Mesenteric fat pad (tissue), 1 donor: ENCODE measurements at places on chromosomes 11 and 22. TPM values are rescaled to one million over a fixed set of nuclear protein-coding genes. Genes with fewer than 3 reads are reported as not detected.

DNA sequence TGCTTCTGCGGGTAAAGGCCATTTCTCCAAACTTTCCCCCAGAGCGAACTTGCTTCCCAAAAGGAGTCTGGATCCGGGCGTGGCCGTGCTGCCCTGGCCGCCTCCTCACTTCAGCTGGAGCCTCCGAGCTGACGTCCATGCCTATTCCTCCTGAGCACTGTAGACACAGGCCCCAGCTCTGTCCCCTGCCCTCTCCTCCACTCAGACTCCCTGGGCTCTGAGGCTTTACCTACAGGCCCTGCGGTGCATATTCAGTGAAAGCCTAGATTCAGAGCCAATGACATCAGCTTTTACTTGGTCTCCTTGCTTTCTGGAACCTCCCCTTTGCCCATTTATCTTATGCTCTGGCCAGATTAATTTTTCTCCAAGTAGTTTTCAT, 9.7 kb downstream of the LRP5 start:
- no peak for DNase-seq

DNA sequence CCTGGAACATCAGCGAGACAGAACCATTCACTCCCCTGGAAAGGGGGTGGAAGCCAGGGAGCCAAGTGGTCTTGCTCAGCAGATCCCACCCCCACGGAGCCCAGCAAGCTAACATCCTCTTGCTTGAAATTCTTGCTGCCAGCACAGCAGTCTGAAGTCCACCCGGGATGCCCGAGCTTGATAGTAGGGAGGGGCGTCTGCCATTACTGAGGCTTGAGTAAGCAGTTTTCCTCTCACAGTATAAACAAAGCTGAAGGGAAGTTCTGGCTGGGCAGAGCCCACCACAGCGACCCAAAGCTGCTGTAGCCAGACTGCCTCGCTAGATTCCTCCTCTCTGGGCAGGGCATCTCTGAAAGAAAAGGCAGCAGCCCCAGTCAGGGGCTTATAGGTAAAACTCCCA, 764.8 kb upstream of the LUZP2 start:
- no peak for DNase-seq

DNA sequence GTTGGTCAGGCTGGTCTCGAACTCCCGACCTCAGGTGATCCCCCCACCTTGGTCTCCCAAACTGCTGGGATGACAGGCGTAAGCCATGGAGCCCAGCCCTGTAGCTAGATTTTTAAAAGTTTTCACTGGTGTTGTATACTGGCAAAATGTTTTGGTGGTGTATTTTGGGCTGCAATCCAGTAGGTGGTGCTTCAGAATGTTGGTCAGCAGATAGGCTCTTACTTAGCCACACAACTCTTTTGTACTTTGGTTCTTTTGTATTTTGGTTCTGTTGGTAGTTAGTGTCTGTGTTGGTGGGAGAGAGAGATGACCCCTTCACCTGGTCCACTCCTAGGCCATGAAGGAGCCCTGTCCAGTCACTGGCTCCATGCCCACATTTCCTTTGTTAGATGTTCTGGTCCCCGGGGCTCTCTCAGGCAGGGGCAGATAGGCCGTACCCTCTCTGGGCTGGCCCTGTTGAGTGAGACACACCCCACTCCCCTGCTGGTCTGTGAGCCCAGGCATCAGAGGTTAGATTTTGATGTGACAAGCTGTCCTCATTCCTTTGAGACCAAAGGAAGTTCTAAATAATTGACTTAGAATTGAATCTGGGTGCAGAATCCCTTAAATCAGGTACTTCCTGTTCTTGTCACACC, 123.8 kb downstream of the DDX10 start:
- DNase-seq = no peak

- no peak for DNase-seq
Observed at GRCh38 chr11:124278261-124278660, 22.1 kb downstream of the OR8G5 start.

DNA sequence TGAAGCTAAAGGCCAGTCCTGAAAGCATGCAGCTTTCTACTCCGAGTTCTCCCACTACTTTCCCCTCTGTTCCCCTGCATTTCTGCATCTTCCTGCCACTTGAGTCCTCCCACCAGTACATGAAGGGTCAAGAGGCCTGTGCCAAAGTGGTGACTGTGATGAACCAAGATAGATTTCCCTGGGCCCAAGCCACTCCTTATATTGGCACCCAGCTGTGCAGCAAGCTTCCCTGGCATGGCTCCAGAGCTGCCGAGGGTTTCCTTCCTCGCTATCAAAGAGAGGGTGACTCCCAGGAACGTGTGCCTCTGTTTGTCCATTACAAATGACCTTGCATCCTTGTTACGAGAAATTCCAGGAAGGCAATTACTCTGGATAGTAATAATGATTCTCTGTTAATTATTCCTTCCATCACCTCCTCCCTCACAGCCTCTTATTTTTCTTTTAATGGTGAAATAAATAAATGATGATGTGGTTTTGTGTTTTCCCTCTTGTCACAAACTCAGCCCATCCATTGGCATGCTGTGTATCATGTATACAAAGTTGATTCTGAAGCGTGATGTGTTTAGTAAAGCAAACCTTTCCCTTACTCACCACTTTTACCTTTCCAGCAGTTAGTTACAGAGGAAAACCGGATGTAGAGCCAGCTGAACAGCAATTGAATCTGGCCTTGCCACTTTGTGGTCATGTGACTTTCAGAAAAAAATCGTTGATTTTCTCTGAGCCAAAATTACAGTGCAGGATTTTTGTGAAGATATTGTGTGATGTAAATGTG, 8.3 kb downstream of the SRSF8 start:
- DNase-seq = no peak

YPEL4 gene
- 0.71 TPM for total RNA-seq

- no peak for DNase-seq
Observed at GRCh38 chr11:30504468-30504867, 81.7 kb downstream of the MPPED2 start.

ABTB2 gene
- 6.1 TPM for total RNA-seq

DNA sequence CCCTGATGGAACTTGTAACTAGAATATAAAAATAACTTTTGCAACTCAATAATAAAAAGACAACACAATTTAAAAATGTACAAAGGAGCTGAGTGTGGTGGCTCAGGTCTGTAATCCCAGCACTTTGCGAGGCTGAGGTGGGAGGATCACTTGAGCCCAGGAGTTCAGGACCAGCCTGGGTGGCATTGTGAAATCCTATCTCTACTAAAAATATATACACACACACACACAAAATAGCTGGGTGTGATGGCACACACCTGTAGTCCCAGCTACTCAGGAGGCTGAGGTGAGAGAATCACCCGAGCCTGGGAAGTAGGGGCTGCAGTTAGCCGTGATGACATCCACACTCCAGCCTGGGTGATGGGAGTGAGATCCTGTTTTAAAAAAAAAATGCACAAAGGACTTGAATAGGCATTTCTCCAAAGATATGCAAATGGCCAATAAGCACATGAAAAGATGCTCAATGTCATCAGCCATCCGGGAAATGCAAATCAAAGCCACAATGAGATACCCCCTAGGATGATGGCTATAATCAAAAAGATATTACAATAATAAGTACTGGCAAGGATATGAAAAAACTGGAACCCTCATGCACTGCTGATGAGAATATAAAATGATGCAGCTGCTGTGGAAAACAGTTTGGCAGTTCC, 59.8 kb upstream of the SEPTIN5 start:
- DNase-seq = no peak

DNA sequence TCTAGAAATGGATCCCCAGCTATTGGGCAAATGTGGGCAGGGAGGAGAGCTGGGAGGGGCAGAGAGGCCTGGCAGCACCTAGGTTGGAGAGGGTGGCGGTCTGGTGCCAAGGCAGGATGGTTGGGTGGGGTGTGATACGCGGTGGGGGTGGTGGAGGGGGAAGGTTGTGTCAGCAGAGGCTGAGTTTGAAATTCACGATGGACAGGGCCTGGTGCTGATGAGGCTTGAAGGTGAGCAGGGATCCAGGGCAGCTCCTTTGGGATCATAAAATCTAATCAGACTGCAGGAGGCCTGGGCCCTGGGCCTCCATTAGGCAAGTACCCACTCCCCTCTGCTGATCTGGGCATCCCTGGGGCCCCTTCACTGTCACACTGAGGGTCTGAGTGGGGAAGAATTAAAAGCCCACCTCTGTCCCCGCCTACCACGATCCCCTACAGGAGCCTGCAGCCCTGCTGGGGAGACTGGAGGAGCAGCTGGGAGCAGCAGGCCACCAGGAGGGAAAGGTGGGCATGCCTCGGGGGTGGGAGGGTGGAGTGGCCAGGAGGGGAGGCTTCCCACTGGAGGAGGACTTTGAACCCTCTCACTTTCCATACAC, 24.0 kb downstream of the IGLL1 start:
- peak; percentile 62 for DNase-seq

DNA sequence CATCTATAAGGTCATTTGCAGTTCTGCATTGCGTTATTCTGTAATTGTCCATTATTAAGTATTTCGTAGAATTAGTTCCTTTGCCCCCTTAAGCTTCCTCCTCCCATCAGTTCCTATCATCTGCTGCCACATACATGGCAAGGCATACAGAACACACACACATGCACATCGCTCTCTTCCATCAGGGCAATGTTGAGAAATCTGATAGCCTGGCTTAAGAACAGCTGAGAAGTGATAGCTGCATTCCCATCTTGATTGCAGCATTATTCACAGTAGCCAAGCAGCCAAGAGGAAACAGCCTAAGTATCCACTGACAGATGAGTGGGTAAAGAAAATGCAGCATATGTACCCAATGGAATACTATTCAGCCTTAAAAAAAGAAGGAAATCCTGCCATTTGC, 186.8 kb upstream of the CADM1 start:
- DNase-seq = no peak

LMNTD2 gene
- 0.87 TPM for total RNA-seq

DNA sequence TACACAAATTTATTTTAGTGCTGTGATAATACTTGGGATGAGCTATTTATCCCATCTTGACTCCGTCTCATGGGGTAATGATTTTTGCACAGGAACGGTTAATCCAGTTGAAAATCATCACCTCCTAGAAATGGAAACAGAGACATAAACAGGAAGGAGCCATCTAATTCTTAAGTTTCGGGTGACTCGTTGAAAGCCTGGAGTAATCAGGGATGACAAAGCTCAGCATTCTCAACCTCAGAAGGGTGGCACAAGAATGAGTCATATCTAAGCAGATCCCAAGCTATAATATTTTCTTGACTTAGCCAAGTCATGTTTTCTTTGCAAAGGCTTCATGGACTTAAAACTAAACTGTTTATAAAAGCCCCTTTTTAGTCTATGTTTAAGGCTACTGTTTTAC, 280.8 kb upstream of the CCDC90B start:
- no peak for DNase-seq

DNA sequence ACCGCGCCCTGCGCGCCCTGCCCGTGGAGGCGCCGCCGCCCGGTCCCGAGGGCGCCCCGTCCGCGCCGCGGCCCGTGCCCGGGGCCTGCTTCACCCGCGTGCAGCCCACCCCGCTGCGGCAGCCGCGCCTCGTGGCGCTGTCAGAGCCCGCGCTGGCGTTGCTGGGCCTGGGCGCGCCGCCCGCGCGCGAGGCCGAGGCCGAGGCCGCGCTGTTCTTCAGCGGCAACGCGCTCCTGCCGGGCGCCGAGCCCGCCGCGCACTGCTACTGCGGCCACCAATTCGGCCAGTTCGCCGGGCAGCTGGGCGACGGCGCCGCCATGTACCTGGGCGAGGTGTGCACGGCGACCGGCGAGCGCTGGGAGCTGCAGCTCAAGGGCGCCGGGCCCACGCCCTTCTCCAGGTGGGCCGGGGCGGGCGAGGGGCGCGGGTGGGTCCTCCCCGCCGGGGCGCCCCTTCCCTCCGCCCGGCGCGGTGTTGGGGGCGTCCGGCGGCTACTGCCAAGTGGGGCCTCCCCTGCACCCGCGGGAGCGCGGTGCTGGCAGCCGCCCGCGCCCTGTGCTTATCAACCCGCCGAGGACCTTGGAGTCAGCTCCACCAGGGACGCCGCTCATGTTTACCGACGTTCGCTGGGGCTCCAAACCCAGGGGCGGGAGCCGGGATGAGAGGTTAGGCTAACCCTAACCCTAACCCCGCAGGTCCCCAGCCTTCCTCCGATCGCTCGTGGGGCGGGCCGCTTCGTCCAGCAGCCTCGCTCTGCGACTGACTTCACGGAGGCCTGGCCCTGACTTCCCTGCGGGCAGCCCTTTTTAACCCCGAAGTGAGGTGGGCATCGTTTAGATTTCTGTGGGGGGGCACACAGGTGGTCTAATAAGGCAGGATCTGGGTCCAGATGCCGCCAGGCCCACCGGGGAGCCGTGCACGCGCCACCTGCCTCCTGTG, 649 bp downstream of the SELENOO start:
- no peak for DNase-seq

DNA sequence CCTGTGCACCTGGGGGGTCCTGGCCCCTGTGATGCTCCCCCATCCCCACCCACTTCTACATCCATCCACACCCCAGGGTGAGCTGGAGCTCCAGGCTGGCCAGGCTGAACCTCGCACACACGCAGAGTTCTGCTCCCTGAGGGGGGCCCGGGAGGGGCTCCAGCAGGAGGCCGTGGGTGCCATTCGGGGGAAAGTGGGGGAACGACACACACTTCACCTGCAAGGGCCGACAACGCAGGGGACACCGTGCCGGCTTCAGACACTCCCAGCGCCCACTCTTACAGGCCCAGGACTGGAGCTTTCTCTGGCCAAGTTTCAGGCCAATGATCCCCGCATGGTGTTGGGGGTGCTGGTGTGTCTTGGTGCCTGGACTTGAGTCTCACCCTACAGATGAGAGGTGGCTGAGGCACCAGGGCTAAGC, 20.0 kb upstream of the TALDO1 start:
- no peak for DNase-seq

- DNase-seq = no peak
Observed at GRCh38 chr11:99351624-99352023, 330.9 kb downstream of the CNTN5 start.
